Right atrium auricular region (tissue), 2 donors: ENCODE measurements at places on chromosomes 4 and X.

GRCh38 chr4:140080883-140081282 is 73.1 kb downstream of the MAML3 start:
- DNase-seq: no peak

- DNase-seq: no peak
Measured at GRCh38 chr4:151955721-151956380, 195.0 kb upstream of the GATB start.

- DNase-seq: no peak
Measured at GRCh38 chr4:2417765-2418649, at the start of gene ZFYVE28. Gene ZFYVE28, minus strand, starts transcription at chr4:2418645. Its CDS starts 322 bp downstream, at chr4:2418323.

- DNase-seq: no peak
Measured at GRCh38 chr4:44544158-44544557, 95.5 kb upstream of the KCTD8 start.

GRCh38 chr4:2786152-2786671 is 6.7 kb upstream of the SH3BP2 start:
- no peak for DNase-seq

- no peak for DNase-seq
Measured at GRCh38 chr4:94827481-94828110, 69.8 kb downstream of the BMPR1B start.

- no peak for DNase-seq
Measured at GRCh38 chr4:173513651-173514050, 16.4 kb downstream of the HAND2 start.

GRCh38 chr4:113919145-113919544 is 60.3 kb downstream of the ARSJ start:
- DNase-seq: no peak

GRCh38 chr4:48879561-48880442 is 26.8 kb downstream of the OCIAD2 start:
- DNase-seq: no peak

- no peak for DNase-seq
Measured at GRCh38 chr4:184850431-184851199, 24.8 kb upstream of the ACSL1 start.

DNA sequence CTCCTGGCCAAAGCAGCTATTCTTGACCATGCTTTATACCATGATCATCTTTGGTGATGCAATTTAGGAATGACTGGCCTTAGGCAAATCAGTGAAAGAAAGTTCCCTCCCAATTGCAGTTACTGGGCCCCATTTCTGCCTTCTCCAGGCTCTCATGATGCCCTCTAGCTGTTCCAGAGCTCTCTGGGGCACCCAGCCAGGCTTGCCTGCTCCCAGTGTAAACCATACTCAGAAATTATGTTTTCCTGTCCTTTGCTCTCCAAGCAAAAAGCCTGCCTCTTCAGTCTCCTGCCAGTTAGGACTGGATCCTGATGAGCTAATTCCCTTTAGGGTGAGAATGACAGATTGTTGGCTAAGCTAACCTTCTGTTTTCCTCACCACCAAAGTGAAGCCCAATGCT is 85.3 kb upstream of the RBPJ start:
- no peak for DNase-seq

DNA sequence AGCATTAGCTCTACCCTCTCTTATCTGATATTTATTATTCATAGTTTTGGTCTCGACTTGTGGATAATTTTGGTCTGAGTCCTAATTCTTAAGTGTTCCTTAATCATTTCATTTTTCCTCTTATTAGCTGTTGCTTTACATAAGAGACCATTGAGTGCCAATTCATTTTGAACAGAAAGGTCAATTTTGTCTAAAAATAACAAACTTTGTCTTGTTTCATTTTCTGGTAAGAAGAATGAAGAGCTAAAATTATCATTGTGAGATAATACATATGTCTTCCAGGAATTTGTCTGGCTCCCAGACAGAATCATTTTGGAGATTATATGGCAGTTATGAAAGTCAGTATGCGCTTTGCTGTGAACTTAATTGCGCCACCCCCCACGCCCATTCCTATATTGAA is 1471.8 kb downstream of the PCDH7 start:
- DNase-seq: no peak

- peak; percentile 84 for DNase-seq
Measured at GRCh38 chrX:107672955-107673378, 44.7 kb downstream of the PRPS1 start.

- DNase-seq: no peak
Measured at GRCh38 chr4:2796849-2797544, 4.1 kb downstream of the SH3BP2 start.

DNA sequence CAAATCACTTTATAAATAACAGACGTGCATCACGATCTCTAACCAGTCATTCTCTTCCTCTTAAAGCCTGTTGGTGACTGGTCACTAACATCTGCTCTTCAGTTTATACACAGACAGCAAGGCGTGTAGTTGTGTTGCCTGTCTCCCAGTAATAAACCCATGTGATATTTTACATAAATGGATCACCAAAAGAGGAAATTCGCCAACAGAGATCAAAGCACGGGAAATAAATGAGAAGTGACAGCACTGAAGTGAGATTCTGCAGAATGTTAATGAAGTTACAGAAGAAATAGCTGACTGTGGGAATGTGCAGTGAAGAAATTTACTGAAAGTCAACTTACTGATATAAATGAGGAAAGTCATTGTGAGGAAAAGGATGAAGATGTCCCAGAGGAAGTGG is 47.0 kb downstream of the AFF1 start:
- DNase-seq: no peak

- DNase-seq: no peak
Measured at GRCh38 chrX:18769812-18770573, 62.5 kb downstream of the PPEF1 start.

DNA sequence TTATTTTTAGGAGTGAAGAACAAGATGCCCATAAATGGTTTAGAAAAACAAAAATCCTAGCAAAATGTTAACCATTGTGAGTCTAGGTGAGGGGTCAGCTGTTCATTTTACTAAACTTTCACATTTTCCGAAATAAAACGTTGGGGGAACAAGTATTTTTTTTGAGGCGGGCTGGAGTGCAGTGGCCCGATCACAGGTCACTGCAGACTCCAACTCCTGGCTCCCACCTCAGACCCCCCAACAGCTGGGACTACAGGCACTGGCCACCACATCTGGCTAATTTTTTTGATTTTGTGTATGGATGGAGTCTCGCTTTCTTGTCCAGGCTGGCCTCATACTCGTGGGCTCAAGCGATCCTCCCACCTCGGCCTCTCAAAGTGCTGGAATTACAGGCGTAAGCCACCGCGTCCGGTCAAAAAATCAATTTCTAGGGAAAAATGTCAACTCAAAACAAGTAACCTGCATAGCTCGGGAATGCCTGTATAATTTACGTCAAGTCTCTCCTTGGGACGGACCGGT is 742 bp upstream of the TAF1 start:
- no peak for DNase-seq

GRCh38 chr4:152687974-152688599 is 8.3 kb upstream of the TMEM154 start:
- DNase-seq: no peak
